ENCODE measurements at places on chromosomes 16 and 17.

DNA sequence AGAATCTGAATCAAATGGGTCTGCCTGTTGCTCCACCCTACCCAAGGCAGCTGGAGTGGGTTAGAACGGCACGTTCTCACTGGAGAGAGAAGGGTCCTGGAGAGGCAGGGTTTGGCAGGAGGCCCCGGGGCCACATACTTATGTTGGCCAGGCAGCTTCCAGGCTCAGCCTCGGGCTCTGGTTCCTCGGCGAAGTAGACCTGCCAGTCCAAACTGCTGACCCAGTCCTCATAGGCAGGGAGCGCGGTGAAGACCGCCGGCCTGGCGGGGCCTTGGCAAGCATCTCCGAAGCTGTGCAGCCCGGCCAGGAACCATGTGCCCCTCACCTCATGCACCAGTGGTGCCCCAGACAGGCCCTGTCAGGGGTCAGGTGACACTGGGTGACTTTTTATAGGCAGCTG lies 4.8 kb downstream of the PRSS53 start:
- H3K4me1 ChIP-seq = no peaks in the 10 kb centered on the region
- H3K27me3 ChIP-seq = no peaks in the 10 kb centered on the region
- no peak overlapping the region for H3K4me3 ChIP-seq
- DNase-seq = no peak
- H3K27ac ChIP-seq = no peak overlapping the region
- no peaks in the 10 kb centered on the region for H3K36me3 ChIP-seq

GRCh38 chr17:8673612-8674011 lies 43.1 kb upstream of the MYH10 start:
- H3K27ac ChIP-seq = no peak overlapping the region
- DNase-seq = no peak
- no peaks in the 10 kb centered on the region for H3K36me3 ChIP-seq
- no peak overlapping the region for H3K4me3 ChIP-seq

- no peaks in the 10 kb centered on the region for H3K36me3 ChIP-seq
- no peak overlapping the region for H3K27ac ChIP-seq
- H3K4me1 ChIP-seq = 0 out of 2 replicates have a peak, but pooled peaks cover 6% of the 10 kb centered on the region
Observed at GRCh38 chr17:35486920-35487732, 38.6 kb upstream of the SLFN13 start.

GRCh38 chr17:2815781-2816185 lies 19.5 kb downstream of the RAP1GAP2 start:
- H3K4me1 ChIP-seq = 0 out of 2 replicates have a peak, but pooled peaks cover 2% of the 10 kb centered on the region
- no peaks in the 10 kb centered on the region for H3K27me3 ChIP-seq
- DNase-seq = no peak

- no peaks in the 10 kb centered on the region for H3K36me3 ChIP-seq
- H3K4me1 ChIP-seq = no peaks in the 10 kb centered on the region
- no peak overlapping the region for H3K27ac ChIP-seq
- H3K27me3 ChIP-seq = no peaks in the 10 kb centered on the region
Observed at GRCh38 chr17:11029791-11030190, 191.9 kb upstream of the PIRT start.

- no peak overlapping the region for H3K27ac ChIP-seq
- H3K4me1 ChIP-seq = peaks cover 42% of the 10 kb centered on the region
- H3K36me3 ChIP-seq = no peaks in the 10 kb centered on the region
- H3K4me3 ChIP-seq = no peak overlapping the region
- H3K27me3 ChIP-seq = no peaks in the 10 kb centered on the region
Observed at GRCh38 chr17:1082579-1082978, 85.7 kb downstream of the TIMM22 start.

- H3K36me3 ChIP-seq = no peaks in the 10 kb centered on the region
- no peak overlapping the region for H3K27ac ChIP-seq
- no peak overlapping the region for H3K4me3 ChIP-seq
- no peaks in the 10 kb centered on the region for H3K27me3 ChIP-seq
Observed at GRCh38 chr16:87816507-87817100, 50.8 kb upstream of the KLHDC4 start.

DNA sequence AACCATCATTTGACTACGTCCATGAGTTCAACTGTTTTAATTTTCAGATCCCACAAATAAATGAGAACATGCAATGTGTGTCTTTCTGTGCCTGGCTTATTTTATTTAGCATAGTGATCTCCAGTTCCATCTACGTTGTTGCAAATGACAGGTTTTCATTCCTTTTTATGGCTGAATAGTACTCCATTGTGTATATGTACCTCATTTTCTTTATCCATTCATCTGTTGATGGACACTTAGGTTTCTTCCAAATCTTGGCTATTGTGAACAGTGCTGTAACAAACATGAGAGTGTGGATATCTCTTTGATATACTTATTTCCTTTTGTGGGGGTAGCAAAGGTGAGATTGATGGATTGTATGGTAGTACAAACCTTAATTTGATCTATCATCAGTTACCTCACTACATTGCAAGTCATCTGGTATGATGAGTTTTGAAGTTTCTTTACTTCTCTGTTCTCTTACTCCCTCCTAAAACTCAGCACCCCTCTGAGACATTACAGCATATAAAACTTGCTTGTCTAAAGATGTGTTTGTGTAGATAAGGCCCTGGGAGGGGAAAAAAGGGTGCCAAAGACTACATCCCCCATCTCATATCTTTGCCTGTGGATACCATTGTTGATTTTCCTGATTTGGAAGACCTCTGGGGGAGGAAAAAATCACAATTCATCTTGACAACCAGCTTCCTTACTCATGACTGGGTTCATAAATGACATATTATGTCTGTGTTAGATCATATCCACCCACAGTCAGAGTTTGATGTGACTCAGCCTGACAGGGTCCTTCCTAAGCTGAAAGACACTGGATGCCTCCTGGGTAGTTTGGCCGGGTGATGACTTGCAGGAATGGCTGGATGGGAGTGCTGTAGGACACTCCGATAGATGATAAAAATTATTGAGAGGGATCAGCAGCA lies 47.6 kb downstream of the ABCA9 start:
- no peaks in the 10 kb centered on the region for H3K4me1 ChIP-seq
- DNase-seq = no peak
- H3K4me3 ChIP-seq = no peak overlapping the region
- H3K36me3 ChIP-seq = no peaks in the 10 kb centered on the region

GRCh38 chr17:27968206-27968732 lies 74.2 kb upstream of the NLK start:
- H3K36me3 ChIP-seq = no peaks in the 10 kb centered on the region
- no peak overlapping the region for H3K27ac ChIP-seq
- H3K4me3 ChIP-seq = no peak overlapping the region
- H3K27me3 ChIP-seq = no peaks in the 10 kb centered on the region

DNA sequence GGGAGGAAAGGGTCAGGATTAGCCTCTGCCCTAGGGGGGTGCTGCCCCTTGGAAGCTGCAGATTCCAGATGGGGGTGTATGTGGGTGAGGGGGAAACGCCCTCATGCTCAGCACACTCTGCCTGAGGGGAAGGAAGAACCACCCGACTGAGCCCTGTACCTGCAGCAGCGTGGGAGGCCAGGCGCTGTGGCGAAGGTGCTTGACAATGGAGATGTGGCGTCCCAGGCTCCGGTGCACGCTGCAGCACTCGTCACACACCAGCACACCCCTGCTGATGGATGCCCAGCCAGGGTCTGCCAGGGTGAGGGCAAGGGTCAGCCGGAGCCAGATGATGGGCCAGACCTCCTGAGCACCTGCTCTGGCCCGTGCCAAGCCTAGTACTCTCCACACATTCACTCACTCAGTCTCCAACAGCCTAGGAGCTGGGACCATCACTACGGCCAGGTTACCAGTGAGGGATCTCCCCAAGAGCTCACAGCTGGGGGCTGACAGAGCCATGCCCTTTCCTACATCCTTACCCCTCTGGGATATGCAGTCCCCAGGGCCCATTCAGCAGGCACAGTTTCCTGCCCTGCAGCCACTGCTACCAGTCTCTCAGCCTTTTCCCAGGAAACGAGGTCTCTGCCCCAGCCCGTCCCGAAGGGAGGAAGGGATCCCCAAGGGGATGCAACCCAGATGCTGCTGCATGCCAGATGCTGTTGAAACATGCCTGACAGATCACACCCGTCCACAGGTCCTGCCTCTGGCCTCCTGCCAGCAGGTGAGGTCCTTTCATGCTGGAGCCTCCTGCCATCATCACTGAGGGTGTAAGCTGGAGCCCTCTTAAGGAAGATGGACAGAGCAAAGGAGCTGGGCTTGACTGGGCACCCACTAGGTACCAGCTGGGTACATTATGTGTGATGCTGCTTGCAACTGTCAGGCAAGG lies 5.9 kb downstream of the GIT1 start:
- H3K4me3 ChIP-seq = no peak overlapping the region
- H3K4me1 ChIP-seq = peaks cover 19% of the 10 kb centered on the region
- peaks cover 2% of the 10 kb centered on the region for H3K36me3 ChIP-seq
- no peaks in the 10 kb centered on the region for H3K27me3 ChIP-seq
- H3K27ac ChIP-seq = no peak overlapping the region

- no peaks in the 10 kb centered on the region for H3K27me3 ChIP-seq
- DNase-seq = no peak
- no peak overlapping the region for H3K4me3 ChIP-seq
- no peak overlapping the region for H3K27ac ChIP-seq
- H3K4me1 ChIP-seq = no peaks in the 10 kb centered on the region
Observed at GRCh38 chr16:67329901-67330300, 3.3 kb downstream of the LRRC36 start.

DNA sequence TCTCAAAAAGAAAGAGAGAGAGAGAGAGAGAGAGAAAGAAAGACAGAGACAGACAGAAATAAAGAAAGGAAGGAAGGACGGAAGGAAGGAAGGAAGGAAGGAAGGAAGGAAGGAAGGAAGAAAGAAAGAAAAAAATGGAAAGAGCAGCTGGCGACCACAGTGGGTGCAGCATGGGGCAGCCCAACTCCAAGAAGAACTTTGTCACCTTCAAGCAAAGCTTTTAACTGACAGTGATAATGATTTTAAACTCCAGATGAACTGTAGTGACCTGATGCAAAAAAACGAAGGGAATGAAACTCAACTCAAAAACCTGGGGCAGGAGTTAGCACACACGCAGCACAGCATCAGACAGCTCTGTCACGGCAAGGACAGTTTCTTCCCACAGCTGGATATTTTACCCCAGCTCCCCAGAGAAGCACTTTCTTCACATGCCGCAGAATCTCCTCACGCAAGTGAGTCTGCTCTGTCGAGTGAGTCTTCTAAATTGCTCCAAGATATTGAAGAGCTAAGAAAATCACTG lies 5.0 kb upstream of the ARHGAP17 start:
- no peaks in the 10 kb centered on the region for H3K27me3 ChIP-seq
- H3K27ac ChIP-seq = no peak overlapping the region
- no peak for DNase-seq
- H3K4me3 ChIP-seq = no peak overlapping the region
- no peaks in the 10 kb centered on the region for H3K4me1 ChIP-seq

DNA sequence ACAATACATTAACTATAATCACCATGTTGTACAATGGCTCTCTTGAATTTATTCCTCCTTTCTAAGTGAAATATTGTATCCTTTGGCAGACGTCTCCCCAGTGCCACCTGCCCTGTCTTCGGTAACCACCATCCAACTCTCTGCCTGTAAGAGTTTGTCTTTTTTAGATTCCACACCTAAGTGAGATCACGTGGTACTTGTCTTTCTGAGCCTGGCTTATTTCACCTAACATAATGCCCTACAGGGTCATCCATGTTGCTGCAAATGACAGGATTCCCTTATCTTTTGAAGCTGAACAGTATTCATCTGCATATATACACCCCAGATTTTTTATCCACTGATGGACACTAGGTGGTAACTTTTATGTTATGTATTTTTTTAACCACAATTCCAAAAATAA lies 24.2 kb downstream of the ORC6 start:
- DNase-seq = no peak
- no peaks in the 10 kb centered on the region for H3K27me3 ChIP-seq
- no peaks in the 10 kb centered on the region for H3K4me1 ChIP-seq
- H3K4me3 ChIP-seq = no peak overlapping the region
- no peak overlapping the region for H3K27ac ChIP-seq
- no peaks in the 10 kb centered on the region for H3K36me3 ChIP-seq

GRCh38 chr17:57461082-57461481 lies 204.8 kb downstream of the MSI2 start:
- no peaks in the 10 kb centered on the region for H3K36me3 ChIP-seq
- H3K4me1 ChIP-seq = 0 out of 2 replicates have a peak, but pooled peaks cover 3% of the 10 kb centered on the region
- no peak overlapping the region for H3K4me3 ChIP-seq
- DNase-seq = no peak
- H3K27me3 ChIP-seq = no peaks in the 10 kb centered on the region

DNA sequence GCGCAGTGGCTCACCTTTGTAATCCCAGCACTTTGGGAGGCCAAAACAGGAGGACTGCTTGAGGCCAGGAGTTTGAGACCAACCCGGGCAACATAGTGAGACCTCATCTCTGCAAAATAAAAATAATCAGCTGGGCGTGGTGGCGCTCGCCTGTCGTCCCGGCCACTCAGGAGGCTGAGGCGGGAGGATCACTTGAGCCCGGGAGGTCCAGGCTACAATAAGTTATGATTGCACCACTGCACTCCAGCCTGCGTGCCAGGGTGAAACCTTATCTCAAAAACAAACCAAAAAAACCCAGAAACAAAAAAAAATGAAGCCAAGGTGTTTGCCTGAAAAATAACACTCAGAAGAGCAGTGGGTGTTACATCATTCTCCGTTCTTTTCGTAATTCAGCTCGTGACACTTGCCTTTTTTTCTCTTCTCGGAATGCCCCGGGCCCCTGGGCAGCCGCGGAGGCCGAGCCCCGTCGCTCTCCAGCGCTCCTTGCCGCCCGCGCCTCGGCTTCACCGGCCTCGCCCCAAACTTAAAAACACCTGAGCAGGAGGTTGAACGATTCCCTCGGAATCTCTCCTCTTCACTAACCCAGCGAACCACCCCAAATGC lies 17.0 kb downstream of the PRCD start:
- H3K36me3 ChIP-seq = peaks cover 16% of the 10 kb centered on the region
- H3K4me1 ChIP-seq = peaks cover 50% of the 10 kb centered on the region
- H3K27me3 ChIP-seq = no peaks in the 10 kb centered on the region
- H3K27ac ChIP-seq = peak overlapping the region; percentile 99

DNA sequence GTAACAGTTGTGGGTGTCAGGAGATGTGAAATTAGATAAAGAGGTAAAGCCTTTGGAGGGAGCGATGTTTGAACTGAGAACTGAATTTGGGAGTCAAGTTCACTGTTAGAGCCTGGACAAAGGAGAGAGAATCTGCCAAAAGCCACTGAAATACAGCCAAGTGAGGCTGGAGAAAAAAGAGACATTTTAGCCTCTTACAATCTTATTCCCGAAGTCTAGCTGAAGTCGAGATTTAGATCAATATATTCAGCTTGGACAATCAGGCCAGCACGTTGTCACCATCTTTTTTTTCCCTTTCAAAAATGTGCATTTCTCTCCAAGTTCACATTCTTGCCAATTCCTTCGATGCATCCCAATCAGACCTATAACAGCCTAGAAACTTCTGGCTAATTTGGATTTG lies 312.2 kb downstream of the RBFOX1 start:
- DNase-seq = no peak
- H3K4me3 ChIP-seq = no peak overlapping the region
- no peak overlapping the region for H3K27ac ChIP-seq
- no peaks in the 10 kb centered on the region for H3K4me1 ChIP-seq
- peaks cover 2% of the 10 kb centered on the region for H3K27me3 ChIP-seq

DNA sequence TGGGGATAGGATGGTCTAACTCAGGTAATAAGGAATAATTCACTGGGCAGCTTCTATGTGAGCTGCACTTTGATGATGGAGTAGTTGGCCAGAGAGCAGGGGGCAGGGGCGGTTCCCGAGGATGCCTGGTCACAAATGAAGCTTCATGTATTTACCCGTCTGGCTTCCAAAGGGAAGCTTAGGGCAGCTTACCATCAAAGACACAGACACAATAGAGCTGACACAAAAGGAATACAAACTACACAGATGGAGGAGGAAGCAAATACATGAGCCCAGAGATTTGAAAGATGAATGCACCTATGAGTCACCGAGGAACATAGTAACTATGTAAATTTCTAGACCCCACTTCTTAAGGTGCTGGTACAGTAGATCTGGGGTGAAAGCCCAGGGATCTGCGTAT lies 8.7 kb upstream of the EMP2 start:
- H3K27ac ChIP-seq = no peak overlapping the region
- H3K27me3 ChIP-seq = peaks cover 14% of the 10 kb centered on the region
- no peak for DNase-seq
- no peak overlapping the region for H3K4me3 ChIP-seq
- no peaks in the 10 kb centered on the region for H3K4me1 ChIP-seq
